ENCODE measurements at places on chromosomes 5 and 9.
A peak's percentile ranks its signal among the peaks of the same experiment; 100 is the strongest.

GRCh38 chr5:175243441-175243840 is 200.5 kb downstream of the DRD1 start:
- no peak for DNase-seq

- DNase-seq: no peak
Measured at GRCh38 chr5:57249265-57249874, 75.5 kb downstream of the GPBP1 start.

DNA sequence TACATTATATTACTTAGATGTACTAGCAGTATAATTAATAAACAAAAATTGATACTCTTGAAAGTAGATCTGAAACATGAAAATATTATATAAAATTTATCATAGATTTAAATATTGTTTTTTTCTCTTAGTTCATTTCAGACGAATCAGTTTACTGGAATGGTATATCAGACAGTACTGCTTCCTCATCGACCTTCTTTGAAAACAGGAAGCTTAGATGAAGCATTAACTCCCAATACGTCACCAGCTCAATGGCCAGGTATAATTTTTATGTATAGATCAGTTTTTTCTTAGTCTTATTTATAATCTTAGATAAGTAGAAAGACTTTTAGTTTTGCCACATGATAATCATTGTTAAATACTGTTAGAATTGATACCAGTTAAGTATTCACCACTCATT is 106.3 kb downstream of the DMXL1 start:
- DNase-seq: no peak

DNA sequence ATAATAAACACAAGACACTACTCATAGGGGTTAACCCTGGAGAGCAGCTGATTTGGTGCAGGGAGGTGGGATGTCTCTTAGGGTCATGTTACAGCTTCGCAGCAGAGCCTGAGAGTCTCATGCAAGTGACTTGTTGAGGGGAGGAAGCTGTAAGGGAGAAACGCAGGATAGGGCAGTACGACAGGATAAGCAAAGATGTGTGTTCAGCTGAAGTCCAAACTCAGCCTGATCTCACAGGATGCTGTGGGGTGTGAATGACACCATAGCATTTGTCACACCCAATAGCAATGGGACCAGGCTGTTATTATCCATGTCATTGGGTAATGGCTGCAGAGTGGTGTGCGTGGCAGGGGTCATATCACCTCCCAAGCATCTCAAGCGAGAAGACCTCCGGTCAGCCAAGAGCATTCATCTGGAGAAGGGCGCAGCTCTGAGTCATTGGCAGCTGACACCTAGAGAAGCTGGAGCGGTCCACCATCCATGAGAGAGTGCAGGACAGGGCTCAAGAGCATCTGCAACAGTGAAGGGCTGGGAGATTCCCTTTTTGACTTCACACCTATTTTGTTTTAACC is 49.2 kb upstream of the RPL26L1 start:
- no peak for DNase-seq

DNA sequence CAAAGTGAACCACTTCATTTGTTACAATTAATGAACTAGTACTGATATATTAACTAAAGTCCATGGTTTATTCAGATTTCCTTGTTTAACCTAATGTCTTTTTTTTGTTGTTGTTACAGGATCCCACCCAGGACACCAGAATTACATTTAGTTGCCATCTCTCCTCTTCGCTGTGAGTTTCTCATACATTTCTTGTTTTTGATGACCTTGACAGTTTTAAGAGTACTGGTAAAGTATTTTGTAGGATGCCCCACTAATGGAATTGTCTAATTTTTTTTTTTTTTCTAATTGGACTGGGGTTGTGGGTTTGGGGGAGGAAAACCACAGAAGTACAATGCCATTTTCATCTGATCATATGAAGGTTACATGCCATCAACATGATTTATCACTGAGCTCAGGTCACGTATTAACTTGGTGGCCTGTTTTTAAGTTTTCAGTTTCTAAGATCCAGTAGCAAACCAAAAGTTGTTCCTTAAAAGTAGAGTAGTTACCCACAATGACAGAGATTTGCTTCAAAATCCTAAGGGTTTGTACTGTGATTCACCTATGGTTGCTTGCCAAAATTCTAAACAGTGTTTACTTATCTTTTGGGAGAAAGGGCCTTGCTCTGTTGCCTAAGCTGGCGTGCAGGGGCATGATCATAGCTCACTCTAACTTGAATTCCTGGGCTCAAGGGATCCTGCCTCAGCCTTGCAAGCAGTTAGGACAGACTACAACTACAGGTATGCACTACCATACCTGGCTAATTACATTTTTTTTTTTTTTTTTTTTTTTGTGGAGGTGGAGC is 4.5 kb upstream of the OTULIN start:
- DNase-seq: no peak

DNA sequence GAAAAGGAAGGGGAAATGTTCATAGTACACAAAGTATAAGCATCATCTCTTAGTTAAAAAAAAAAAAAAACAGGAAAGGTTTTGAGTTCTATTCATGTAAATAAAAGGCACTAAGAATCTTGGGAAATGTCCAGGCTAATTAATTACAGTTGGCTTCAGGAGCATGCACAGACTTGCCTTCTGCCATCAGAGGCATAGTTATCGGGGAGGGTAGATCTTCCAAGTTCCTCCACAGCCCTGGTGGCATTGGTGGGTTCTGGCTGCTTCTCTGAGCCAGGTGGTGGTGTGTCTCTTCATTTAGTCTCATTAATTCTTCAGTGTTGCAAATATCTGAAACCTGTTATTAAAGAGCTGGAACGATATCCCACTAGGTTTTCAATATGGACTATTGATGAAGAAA is 85.2 kb downstream of the TMEM252 start:
- DNase-seq: no peak

GRCh38 chr5:98927242-98927988 is 1.4 kb downstream of the CHD1 start:
- peak; percentile 80 for DNase-seq

GRCh38 chr5:122114501-122114900 is 14.8 kb upstream of the ZNF474 start:
- DNase-seq: no peak

GRCh38 chr9:91297306-91297705 is 64.4 kb downstream of the AUH start:
- no peak for DNase-seq

- DNase-seq: no peak
Measured at GRCh38 chr5:59893429-59894227, at the start of gene PDE4D. Gene PDE4D, minus strand, starts transcription at chr5:59893726.

DNA sequence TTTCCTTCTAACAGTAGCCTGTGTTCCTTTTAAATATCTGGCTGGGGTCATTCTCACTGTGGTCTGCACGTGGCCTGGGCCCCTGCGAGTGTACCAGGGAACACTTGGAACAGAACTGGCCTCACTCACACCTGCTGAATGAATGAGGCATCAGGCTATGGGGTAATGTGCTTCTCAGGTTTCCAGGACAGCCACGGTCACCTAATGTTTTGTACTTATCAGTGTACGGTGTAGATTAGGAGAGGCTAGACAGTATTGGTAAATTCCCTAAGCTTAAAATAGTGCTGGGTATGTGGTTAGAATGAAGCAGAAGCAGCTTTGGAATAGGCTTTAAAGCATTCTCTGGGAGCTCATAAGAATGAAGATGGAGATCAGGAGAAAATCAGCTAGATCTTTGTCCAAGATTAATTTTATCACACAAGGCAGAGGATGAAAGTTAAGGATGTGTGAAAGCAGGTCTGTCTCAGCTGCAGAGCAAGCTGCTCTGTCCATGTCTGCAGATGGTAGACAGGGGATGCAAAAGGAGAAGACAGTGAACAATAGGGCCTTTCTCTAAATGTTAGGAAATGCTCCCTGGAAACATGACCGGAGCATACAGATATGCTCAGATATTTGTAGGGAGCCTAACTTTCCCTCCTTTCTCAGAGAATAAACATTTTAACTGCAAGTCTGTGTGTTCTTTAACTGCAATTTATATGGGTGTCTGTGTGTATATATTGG is 267.5 kb downstream of the NR3C1 start:
- DNase-seq: no peak

- no peak for DNase-seq
Measured at GRCh38 chr5:41815663-41816229, 54.5 kb downstream of the OXCT1 start.

DNA sequence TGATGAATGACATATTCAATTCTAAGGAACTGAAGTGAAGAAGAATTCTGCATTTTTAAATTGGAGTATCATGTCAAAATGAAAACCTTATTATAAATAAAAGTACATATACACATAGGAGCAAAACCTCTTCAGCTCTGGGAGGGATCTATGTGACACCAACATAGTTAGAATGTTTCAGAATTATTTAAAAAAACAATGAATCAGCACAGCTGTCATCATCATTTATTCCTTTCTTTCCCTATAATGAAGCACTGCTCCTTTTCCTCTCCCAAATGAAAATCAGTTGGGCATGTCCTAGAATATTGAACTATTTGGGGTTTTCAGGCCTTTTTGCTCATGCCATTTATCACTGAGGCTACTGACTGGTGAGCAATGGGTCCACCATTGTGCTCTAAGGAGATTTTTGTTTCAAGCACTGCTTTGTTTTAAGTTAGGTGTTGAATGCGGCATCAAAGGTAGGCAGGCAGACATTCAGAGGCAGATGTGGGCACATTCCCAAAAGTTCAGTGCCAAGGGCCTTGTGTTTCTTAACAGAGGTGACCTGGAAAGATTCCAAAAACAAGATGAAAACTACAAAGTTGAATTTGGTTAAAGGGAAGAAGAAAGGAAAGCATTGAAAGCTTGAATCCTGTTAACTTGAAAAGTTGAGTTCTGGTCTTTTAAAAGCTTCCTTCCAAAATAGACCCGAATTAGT is 126.4 kb upstream of the ADAMTSL1 start:
- DNase-seq: no peak

DNA sequence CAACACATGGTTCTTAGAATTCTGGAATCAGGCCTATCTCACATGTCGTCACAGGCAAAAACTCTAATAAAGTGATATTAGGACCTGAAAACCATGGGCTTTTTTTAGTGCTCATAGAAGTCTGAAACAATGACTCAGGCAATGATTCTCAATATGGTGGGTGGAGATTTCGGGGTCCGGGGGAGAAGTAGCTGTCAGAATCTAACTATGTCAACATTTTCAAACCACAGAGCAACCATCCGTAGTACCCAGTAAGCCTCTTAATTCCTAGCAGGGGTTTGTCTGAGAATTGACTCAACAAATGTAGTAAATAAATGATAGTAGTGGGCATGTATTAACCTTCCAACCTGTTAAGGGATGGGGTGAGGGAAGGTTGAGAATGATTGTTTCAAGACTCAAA is 2.6 kb downstream of the AMACR start:
- DNase-seq: no peak

DNA sequence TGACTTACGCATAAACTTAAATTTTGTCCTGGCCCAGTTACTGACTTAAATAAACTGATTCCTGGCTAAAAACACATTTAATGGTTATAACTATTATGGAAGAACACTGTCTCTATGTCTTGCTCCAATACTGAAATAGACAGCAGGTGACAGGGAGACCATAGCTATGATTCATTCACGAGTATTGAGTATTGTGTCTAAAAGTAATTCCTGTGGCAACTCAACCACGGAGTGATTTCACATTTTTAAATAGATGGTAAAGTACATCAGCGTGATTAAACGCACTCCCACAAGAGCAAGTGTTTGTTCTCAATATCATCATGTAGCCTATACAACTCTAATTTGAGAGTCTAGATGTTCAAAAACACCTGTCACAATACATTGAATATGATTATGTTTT is 35.9 kb upstream of the PCSK1 start:
- DNase-seq: no peak

DNA sequence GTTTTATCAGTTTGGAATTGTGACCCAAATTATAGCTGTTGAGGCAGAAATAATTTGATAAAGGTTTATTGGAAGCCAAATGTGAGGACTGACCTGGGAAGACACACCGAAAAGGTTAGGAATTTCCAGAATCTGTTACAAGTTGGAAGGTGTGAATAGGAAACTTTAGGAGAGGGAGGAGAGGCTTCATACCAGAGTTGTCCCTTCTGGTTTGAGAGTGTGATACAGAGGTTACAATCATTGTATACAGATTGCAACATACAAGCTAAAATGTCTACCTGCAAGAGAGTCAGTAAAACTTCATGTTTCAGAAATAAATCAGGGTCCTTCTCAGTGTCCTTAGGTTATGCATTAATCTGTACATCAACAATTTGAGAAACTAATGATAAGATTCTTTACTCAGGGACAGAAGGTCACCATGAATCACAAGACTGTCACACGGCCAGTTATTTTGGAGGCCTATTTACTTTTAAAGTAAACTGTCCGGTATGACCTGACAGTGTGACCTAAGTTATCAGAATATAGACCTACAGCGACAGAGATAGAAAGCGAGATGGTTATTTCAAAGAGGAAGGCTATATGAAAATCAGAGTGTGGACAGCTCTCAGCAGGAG is 204.9 kb upstream of the CTNND2 start:
- no peak for DNase-seq

- DNase-seq: no peak
Measured at GRCh38 chr9:3468421-3469205, 57.2 kb downstream of the RFX3 start.

DNA sequence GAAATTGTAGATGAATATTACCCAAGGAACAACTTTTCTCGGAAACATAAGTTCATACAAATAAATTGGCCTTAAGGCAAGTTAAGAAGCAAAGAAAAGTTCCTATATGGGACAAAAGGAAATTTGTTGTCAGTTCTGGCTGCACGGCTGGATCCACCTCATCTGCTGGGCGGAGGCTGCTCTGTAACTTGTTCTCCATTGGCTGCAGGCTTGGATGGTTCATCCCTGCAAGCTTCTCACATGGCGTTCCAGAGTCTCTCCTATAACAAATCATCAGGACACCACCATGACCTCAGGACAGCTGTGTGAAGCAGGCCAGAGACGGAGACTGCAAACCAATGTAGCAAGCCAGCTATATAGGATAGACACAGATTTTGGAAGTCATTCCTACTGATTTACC is 81.4 kb upstream of the DAB2 start:
- DNase-seq: no peak

- DNase-seq: no peak
Measured at GRCh38 chr9:115997923-115998322, 155.7 kb upstream of the PAPPA start.

- DNase-seq: no peak
Measured at GRCh38 chr9:128719919-128720605, 3.9 kb downstream of the ZDHHC12 start.

DNA sequence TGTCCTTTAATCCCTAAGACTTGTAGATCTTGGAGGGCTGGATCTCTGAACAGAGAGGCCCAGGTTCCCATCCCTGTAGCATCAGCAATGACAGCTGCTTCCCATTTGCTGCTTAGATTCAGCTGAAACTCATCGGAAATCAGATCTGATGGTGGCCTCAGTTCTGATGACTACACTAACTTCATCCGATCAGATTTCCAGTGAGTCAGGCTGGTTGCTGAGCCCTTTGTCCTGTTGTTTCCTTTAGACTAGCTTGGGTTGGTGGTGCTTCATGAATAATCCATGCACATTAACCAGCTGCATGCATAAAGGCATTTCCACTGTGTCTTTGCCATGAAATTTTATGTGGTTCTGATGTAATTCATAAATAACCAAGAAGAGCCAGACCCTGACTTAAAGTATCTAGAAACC is 195.2 kb upstream of the TUT7 start:
- no peak for DNase-seq

- DNase-seq: no peak
Measured at GRCh38 chr5:147927901-147928300, 21.6 kb upstream of the C5orf46 start.

All from CD4-positive, alpha-beta T cell treated with Interleukin-15 for 1 hour (primary cell).